Fibroblast of upper back skin (primary cell): ENCODE measurements at places on chromosomes 4 and X.

DNA sequence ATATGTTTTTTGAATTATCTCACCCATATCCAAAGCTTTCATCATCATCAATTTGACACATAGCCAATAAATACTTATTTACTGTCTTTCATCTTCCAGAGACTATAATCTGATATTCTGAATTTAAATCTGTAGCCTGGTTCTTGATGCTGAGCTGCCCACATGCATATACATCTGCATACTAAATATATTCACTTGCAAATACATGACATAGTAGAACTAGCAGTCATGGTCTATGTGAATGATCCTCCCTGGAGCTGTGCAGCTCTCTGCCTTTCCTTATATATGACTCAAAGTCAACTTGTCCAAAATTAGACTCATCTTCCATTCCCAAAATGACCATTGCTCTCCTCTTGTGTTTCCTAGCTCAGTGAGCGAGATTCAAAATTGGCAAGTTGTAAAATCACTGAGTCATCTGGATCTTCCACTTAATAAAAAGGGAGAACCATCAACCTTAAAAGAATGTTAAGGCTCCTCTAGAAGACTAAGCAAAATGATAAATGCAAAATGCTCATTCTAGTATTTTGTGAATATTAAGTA, 448.2 kb downstream of the PPARGC1A start:
- DNase-seq: peak; percentile 6

GRCh38 chr4:84965553-84966381, 723 bp downstream of the WDFY3 start:
- DNase-seq: peak; percentile 27

- no peak for DNase-seq
Observed at GRCh38 chr4:108170631-108171338, 2.1 kb upstream of the LEF1 start.

DNA sequence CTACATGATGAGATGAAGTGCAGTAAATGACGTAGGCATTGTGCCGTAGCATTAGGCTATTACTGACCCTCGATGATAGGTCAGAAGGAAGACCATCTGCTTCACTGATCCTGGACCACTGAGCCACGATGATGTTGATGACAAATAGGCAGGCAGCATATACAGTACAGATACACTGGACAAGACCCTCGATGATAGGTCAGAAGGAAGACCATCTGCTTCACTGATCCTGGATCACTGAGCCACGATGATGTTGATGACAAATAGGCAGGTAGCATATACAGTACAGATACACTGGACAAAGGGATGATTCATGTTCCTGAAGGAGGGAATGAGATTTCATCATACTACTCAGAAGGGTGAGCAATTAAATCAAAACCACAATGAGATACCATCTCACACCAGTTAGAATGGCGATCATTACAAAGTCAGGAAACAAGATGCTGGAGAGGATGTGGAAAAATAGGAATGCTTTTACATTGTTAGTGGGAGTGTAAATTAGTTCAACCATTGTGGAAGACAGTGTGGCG, 50.9 kb downstream of the BEND4 start:
- DNase-seq: peak; percentile 8

DNA sequence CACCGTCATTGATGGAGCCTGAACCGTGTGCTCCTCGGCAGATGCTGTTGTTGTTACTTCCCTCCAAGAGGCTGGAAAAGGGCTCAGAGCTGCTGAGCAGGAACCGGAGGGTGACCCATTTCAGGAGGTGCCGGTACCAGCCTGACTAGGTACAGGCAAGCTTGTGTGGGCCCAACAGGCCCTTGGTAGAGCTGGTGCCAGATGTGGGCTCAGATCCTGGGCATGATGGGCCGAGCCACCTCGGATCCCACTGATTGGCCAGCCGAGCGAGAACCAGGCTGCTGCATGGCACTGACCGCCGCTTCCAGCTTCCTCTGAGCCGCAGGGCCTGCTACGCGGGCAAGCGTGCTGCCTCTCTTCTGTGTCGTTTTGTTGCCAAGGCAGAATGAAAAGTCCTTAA, 33.7 kb downstream of the NOP14 start:
- no peak for DNase-seq

GRCh38 chr4:37604461-37604860, 81.7 kb downstream of the RELL1 start:
- peak; percentile 58 for DNase-seq

GRCh38 chrX:137565921-137566745, at the start of gene ZIC3:
ZIC3 (plus strand) TSS chrX:137566127; CDS start chrX:137566692, 565 bp downstream.
- DNase-seq: peak; percentile 28

- no peak for DNase-seq
Observed at GRCh38 chr4:24798036-24798610, 2.8 kb downstream of the SOD3 start.

- DNase-seq: no peak
Observed at GRCh38 chr4:91592125-91592524, 711.6 kb upstream of the GRID2 start.

GRCh38 chr4:152945639-152946038, 9.5 kb downstream of the FHDC1 start:
- no peak for DNase-seq

DNA sequence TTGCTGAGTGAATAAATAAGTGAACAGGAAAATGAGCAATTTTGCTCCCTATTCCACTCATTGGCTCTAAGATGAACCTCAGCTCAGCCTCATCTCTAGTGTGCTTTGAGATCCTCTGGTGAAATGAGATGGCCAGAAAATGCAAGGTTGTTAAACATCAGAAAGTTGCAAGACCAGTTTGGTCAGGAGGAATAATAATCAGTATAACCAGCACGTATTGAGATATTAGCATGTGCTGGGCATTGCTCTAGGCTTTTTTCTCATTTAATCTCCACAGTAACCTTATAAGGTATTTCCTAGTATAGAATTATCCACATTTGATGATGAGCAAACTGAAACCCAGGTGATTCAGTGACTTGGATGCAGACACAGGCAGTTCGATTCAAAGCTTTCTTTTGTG, 110.5 kb upstream of the PAK3 start:
- no peak for DNase-seq

DNA sequence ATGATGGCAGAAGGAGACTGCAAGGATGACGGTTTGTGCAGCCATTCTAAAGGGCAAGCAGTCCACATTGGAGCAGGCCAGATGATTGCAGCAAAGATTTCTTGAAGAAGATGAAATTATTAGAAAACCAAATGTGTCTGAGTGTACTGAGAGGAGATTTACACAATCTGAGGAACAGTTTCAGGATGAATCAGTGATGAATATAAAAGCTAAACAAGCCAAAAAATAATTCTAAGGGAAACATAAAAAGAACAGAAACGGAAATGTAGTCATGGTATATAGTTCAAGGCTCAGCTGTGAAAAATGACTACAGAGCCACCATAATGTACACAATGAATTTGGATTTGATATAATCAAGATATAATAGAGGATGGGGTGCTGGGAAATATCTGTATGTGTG, 168.5 kb downstream of the PDGFC start:
- DNase-seq: peak; percentile 37

DNA sequence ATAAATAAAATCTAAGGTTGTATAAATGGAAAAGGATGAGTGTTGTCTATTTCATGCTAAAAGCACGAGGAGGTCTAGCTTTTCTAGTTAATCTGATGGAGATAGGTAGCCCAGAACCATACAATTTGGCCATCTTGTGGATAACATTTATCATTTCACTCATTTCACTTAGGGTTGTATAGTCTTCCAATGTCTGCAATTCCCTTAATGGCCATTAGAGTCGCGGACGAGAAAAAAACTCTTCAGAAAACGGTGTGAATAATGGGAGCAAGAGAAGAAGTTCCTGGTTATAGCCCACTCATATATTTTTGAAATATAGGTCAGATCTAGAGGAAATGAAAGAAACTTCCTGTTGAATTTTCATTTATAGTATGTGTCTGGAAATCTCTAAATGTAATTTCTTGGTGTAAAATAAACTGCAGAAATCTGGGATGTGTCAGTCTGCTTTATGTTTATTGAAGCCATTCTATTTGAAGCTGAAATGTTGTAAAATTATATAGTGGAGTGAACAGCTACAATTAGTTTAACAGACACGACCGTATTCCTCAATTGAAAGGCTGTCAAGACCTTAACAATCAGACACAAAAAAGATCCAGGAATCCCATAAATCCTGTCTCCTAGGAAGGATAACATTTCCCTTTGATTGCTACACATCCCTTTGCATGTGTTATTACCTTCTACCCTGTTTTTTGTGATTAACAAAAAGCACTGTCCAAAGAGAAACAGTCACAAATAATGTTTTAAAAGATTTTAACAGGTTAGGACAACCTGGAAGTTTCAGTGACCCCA, 47.7 kb upstream of the MGST2 start:
- DNase-seq: no peak

GRCh38 chr4:158741326-158742021, 18.3 kb upstream of the PPID start:
- DNase-seq: no peak

- no peak for DNase-seq
Observed at GRCh38 chr4:156584100-156584499, 387.5 kb downstream of the PDGFC start.

- DNase-seq: peak; percentile 93
Observed at GRCh38 chr4:123785538-123785937, 388.9 kb downstream of the SPRY1 start.

DNA sequence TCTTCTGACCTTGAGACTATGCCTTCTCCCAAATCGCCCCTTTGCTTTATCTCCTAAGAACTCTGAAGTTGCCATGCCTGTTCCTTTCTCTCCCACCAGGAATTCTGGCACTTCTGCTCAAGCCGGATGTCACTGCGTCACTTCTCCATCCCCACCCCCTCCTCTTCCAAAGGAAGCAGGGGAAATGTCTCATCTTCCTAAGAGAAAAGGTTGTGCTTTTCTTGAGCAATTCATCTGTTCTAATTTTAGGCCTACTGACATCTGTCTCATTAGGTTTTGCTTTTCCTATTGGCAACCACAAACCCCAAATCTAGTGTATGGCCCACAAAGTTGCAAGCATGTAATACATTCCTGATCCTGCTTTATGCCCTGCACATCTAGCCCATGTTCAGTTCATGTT, 163.1 kb upstream of the PLAC1 start:
- DNase-seq: peak; percentile 76

- no peak for DNase-seq
Observed at GRCh38 chr4:13218326-13218958, 265.7 kb downstream of the RAB28 start.
